GM12891 (cell line): ENCODE measurements at places on chromosomes 4 and X.

DNA sequence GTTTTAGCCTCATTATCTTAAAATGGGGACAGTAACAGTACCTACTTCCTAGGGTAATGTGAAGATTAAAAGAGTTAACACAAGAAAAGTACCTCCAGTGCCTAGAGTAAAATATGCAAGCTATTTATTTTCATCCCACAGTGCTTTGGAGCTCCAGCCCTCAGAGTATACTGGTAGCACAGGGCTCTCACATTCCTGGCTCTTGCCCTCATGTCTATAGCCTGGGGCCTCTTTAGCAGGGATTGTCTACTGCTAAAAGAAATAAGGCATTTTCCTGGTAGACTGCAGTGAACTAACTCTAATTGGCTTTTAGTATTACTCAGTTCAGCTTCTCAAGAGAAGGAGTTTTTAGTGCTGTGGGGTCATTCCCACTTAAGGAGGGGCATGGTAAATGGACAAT, 60.8 kb downstream of the RRAGB start:
- DNase-seq = no peak

DNA sequence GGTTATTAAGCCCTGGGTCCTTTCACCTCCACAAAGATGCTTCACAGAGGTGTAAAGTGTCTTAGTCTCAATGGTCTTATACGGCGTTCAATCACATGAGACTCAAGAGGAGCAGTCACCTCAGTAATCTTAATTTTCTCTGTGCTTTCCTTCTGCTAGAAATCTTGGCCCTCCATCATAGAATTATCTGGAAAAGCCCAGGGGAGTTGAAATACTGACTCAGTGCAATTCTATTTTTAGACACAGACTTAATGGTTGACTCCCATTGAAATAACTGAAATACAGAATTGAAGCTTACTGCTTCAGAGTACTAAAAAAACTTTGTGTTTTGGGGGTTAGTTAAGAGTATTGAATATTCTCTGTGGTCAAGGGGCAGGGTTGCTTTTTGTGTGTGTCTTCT, 94.5 kb upstream of the IL15 start:
- no peak for DNase-seq

GRCh38 chr4:186904101-186904500, 180.4 kb upstream of the FAT1 start:
- no peak for DNase-seq

DNA sequence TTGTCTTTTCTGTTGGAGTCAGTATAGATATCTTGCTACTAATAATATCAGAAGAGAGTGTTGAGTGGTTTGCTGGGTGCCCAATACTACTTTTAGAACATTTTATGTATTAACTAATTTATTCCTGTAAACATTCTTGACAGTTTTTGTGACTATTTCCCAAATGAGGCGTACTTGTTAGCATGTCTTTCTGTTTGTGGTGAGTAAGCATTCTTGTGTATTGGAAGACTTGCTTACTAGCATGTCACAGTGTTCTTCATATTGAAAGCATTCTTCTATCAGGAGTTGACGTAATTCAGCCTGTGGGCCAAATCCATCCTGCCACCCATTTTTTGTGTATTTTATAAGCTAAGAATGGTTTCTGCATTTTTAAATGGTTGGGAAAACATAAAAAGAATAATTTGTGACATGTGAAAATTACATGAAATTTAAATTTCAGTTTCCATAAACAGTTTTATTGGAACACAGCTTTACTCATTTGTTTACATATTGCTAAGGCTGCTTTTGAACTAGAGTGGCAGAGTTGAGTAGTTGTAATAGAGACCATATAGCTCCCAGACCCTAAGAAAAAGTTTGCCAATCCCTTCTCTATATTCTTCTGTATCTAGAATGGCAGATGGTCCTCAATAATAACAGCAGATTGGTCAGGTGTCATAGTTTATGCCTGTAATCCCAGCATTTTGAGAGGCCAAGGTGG, 20.4 kb downstream of the REPS2 start:
- DNase-seq = no peak

DNA sequence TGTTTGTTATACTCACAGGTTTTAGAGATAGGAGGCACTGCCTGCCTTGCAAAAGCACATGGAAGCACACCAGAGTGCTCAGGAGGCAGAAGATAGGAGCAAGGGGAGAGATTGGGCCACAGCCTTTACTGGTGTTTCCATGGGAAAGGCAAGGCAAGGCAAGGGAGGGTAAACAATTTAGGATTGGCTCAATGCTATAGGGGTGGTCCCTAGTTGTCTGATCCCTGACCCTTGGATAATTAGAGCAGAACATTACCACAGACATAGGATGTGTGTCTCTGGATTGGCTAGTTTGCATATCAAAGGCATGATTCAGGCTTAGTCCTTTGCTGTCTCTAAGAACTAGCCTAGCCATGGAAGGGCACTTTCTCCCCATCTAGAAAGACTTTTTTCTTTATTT, 36.1 kb downstream of the GRXCR1 start:
- DNase-seq = no peak

DNA sequence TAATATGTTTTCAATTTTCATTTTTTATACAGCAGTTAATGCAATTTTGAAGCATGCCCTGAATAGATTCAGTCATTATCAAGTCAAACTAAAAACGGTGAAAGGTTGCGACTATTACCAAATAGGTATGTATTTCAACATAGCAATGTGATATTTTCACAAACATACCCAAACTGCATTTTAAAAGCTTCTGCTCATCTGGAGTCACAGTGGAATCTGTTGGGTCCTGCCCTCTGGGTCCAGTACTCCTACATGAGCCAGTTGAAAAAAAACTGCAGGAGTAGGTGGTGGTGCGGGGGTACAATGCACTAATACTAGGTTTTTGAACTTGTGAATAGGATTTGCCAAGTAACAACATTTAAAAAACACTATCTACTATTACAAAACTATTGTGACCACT, 938 bp downstream of the GPR34 start:
- DNase-seq = no peak

GRCh38 chr4:81635739-81636138, 164.0 kb upstream of the RASGEF1B start:
- no peak for DNase-seq

- DNase-seq = no peak
Observed at GRCh38 chrX:1389181-1389992, 2.5 kb downstream of the SLC25A6 start.
